DMS53 (cell line): ENCODE measurements at places on chromosomes 7 and 10.

GRCh38 chr7:74332373-74333176 lies 43.4 kb downstream of the CLIP2 start:
- no peak for DNase-seq

DNA sequence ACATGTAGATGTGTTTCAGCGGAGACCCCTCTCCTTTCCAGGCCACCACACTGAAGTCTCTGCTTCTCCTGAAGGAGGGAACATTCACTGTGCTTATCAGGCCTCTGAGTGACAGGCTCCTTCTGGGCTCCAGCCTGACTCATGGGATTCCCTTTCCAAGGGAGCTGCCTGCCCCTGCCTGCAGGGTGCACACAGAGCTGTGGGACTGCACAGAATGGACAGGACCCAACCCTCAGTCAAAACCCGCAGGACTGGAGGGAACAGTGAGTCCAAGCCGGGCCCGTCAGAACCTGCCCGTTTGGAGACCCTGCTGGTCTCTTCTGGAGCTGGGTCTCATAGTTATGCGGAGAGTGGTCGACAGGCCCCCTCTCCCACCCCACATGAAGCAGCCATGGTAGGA lies 32.6 kb downstream of the PLAC9 start:
- DNase-seq, result no peak

DNA sequence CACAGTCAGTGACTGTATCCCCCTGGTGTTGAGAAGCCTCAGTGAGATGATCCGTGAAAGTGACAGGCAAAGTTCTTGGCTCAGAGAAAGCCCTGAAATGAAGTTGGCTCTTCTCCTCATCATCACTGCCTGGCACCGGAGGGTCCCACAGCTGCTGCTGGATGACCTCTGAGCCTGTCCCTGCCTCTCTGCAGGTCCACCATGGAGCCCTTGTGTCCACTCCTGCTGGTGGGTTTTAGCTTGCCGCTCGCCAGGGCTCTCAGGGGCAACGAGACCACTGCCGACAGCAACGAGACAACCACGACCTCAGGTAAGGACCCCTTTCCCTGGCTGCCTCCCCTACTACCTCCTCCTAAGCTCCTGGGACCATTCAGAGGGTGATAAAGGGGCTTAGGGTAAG lies 85.5 kb downstream of the MKI67 start:
- no peak for DNase-seq

GRCh38 chr10:4359003-4359402 lies 467.0 kb upstream of the AKR1E2 start:
- DNase-seq, result no peak

GRCh38 chr10:72176701-72177100 lies 39.1 kb upstream of the ANAPC16 start:
- DNase-seq, result no peak

GRCh38 chr7:17019106-17019505 lies 137.3 kb upstream of the AGR3 start:
- no peak for DNase-seq

GRCh38 chr7:32587411-32587948 lies 92.2 kb downstream of the AVL9 start:
- peak; percentile 24 for DNase-seq

DNA sequence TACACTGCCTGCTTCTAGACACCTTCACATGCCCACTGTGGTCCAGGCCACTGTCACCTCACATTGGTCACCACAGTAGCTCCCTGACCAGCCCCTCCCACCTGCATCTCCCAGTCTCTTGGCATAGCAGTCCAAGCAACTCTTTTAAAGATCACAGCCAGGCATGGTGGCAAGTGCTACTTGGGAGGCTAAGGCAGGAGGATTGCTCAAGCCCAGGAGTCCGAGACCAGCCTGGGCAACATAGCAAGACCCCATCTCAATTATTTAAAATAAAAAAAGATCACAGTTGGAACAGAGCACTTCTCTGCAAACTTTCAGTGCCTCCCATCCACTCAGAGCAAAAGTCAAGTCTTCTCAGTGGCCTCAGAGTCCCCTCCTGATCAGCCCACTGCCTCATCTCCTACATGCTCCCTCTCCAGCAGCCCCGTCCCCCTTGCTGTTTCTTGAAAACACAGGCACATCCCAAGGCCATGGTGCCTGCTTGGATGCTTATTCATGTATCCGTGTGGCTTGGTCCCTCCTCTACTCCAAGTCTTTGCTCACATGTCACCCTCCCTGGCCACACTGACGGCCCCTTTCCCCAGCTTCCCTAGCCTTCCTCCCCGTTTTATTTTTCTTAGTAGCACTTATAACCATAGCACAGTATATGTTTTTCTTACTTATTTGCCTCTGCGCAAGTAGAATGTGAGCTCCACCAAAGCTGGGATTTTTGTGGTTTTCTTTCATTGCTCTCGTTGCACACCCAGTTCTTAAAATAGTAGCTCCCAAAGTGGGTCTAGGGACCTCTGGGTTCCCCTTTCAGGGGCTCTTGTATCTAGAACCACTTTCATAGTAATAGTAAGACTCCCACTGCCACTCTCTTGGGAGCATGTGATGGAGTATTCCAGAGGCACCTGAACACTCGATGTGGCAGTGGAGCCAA lies 19.5 kb downstream of the TSPAN15 start:
- DNase-seq, result no peak

- no peak for DNase-seq
Measured at GRCh38 chr7:93382362-93382761, 150.2 kb downstream of the VPS50 start.

DNA sequence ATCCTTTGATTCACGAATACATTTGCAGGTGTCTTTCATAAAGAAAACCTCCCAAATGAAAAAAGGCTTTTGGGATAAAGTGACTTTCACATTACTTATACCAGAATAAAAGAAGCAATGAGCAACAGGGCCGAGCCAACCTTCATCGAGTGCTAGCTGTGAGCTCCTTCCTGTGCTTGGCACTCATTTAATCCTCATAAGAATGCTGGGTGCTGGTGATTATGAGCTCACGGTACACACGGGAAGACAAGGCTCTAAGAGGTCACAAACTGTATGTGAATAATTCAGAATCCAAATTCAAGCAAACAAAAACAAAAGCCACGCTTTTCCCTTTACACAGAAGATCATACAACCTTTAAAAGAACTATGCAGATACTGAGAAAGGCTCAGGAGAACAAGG lies 156.2 kb downstream of the COBL start:
- DNase-seq, result no peak

- no peak for DNase-seq
Measured at GRCh38 chr7:106721816-106722785, 61.1 kb upstream of the CCDC71L start.

- DNase-seq, result peak; percentile 67
Measured at GRCh38 chr7:86778271-86778670, 134.6 kb downstream of the GRM3 start.

DNA sequence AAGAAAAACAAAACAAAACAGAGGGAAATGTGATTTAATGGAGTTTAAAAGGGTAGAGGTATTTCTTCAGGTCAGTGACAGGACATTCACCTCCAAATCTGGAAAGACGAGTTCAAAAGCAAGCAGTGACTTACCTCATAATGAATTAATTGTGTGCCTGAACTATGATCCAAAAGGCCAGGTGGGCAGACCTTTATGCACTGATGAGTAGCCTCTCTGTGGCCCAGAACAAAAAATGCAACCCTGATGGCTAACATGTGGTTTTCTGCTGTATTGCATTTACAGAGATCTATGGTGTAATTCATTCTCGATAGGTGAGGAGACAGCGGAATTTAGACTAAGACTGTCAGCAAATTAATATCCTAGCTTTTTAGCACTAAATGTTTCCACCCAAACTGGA lies 142.0 kb downstream of the HDAC9 start:
- peak; percentile 20 for DNase-seq

GRCh38 chr10:103350517-103351260 lies at the start of gene PCGF6:
Gene PCGF6, minus strand, starts transcription at chr10:103351140. Its CDS starts 74 bp downstream, at chr10:103351066.
- peak; percentile 89 for DNase-seq

DNA sequence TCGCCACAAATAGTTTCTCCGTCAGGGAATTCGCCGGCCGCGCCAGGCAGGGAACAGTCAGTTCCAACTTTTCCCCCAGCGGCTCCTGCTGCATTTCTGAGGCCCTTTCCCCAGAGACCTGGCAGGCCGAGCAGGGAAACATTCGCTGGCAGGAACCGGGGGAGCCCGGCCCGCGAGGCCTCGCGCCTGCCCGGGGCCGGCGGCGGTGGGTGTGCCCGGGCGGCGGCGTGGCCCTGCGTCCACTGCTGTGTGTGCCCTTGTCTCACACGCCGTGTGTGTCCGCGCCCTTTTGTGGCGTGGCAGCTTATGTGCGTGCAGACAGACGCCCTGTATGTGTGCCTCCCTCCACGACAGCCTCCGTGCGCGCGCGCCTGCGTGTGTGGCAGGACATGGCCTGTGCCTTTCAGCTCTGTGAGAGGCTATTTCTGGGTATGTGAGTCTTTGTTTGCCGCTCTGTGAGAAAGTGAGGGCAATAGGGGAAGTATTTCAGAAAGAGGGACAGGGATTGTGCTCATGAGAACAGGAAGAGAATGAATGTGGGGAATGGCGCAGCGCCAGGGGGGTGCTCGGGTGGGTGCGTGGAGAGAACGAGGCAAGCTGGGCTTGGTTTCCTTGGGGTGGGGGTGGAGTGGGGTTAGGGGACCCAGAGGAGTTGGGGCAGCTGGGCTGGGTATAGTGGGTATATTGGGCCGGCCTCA lies 689 bp upstream of the SMARCD3 start:
- DNase-seq, result peak; percentile 91

DNA sequence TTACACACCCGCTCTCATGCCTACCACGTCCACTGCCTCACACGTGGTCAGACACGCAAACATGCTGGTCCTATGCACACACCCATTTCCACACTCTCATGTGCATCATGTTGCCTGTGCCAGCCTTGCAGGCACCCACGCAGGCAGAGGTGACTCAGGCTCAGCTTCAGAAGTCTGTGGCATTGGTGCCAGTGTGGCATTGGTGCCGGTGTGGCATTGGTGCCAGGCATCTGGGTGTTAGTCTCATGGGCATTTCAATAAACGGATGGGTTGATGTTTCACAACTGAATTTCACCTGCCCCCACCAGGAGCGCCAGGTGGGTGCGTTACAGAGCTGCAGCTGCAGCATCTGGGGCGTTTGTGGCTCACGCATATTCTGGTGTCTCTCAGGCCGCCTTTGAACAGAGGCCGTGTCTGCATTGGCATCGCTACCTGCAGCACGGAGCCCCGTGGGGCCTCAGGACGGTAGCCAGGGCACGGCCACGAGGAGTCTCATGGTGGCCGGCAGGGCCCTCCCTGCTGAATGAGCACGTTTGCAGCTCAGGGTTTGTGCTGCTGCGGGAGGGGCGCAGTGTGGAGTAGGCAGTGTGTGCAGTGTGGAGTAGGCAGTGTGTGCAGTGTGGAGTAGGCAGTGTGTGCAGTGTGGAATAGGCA lies 24.7 kb downstream of the KNDC1 start:
- no peak for DNase-seq

DNA sequence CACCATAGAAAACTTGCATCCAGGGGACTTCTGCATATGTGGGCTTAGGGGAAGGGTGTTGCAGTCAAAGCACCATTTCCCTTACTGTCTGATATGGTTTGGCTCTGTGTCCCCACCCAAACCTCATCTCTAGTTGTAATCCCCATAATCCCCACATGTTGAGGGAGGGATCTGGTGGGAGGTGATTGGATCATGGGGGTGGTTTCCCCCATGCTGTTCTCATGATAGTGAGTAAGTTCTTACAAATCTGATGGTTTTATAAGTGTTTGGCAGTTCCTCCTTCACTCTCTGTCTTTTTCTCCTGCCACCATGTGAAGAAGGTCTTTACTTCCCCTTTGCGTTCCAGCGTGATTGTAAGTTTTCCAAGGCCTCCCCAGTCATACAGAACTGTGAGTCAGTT lies 177.4 kb downstream of the ADK start:
- DNase-seq, result no peak

- DNase-seq, result peak; percentile 59
Measured at GRCh38 chr10:109978481-109978880, 29.3 kb upstream of the ADD3 start.

GRCh38 chr7:3605222-3605621 lies 304.2 kb downstream of the SDK1 start:
- DNase-seq, result no peak

DNA sequence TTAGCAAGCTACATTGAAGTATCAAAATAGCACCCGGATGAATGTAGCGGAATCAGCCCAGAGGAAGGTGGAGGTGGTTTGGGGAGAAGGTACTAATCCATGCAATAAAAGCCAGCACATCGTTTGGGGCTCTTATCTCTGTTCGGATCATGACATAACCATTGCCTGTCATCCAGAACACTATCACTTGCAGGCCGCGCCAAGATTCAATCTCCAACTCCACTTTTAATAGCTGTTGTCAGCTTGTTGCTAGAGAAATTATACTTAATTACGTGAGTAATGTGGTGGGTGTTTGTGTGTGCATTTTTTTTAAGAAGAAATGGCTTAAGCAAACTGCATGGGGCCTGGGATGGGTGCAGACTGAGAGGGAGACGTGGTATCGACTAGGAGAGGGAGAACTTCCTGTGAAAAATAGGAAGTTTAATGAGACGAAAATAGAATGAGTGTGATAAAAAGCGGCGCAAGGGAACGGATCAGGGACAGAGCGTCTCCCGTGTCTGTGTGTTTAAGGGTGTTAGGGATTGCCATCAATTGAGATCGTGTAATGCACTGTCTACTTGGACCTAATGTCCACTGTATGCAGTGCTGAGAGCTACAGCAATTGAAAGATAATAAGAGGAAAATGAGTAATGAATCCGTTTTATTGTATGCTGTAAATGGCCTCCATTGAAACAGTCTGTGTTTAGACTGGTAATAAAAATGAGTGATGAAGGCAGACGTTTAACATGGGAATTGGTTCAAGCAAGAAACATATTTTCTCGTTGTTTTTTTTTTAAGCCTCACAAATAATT lies 27.6 kb upstream of the SFMBT2 start:
- no peak for DNase-seq

- DNase-seq, result peak; percentile 79
Measured at GRCh38 chr7:25750744-25751508, 401.1 kb upstream of the NFE2L3 start.

DNA sequence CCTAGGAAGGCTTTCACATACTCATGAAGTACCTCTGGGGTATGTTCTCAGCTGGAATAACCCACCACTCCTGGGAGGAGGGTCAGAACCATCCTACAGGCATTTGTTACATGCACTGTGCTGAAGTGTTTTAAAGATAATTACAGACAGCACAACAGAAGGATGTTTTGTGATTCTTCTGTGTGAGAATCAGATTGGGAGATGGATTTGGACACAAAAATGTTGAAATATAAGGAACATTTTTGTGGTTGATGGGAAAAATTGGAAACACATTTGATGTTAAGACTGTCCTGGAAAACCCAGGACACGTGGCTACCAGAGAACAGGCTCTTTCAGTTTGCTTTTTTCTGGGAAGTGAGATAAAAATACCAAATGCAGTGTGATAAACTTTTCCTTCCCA lies 61.4 kb downstream of the BICC1 start:
- DNase-seq, result no peak

DNA sequence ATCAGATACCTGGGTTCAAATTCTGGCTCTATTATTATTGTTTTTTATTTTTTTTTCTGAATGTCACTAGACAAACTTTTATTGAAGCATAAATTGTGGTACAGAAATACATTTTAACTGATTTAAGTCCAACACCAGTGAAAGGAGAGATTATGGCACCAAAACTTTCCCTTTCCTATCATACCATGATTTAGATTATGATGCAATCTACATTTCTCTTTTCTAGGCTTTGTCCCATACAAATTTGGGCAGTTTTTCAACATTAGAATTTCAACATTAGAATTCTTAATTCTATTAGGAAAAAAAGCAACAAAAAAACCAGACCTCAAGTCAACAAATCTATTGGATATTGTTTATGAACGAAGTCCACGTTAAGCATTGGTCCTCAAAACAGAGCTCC lies 11.0 kb downstream of the AS3MT start:
- no peak for DNase-seq

- peak; percentile 99 for DNase-seq
Measured at GRCh38 chr7:151552352-151553028, 32.8 kb upstream of the RHEB start.

- no peak for DNase-seq
Measured at GRCh38 chr10:108638225-108638624, 1285.1 kb downstream of the XPNPEP1 start.
